ENCODE measurements at places on chromosomes 3 and 15. TPM values are rescaled to one million over a fixed set of nuclear protein-coding genes. Genes with fewer than 3 reads are reported as not detected.

The FOXP1 gene
- 118 TPM for total RNA-seq

The CADM2 gene
- 42.2 TPM for total RNA-seq

DNA sequence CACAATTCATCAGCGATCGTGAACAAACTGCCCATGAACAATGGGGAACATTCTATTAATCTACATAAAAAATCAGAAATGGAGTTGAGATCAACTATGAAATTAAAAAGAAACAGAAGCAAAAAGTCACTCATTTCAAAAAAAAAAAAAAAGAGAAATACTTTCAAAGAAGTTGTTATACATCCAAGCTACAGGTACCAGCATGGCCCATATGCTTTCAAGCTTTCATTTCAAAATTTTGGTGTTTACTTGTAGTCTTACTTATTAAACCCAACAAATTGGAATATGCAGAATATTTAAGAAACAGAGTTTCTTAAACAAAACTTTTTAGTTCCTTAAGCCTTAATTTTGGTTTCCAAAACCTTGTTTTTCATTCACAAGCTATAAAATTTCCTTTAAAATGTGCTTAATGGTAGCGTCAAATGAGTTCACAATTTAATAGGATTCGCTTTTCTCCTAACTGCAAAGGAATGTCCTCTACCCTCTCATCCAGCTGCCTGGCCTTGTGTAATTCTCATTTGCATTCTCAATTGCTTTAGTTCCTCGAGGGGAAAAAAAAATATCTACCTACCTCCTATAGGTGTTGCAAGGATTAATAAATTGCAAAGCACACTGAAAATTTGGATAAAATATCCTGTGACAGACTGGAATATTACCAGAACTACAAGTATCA lies 565.2 kb downstream of the ROBO1 start:
- no peak for DNase-seq

DNA sequence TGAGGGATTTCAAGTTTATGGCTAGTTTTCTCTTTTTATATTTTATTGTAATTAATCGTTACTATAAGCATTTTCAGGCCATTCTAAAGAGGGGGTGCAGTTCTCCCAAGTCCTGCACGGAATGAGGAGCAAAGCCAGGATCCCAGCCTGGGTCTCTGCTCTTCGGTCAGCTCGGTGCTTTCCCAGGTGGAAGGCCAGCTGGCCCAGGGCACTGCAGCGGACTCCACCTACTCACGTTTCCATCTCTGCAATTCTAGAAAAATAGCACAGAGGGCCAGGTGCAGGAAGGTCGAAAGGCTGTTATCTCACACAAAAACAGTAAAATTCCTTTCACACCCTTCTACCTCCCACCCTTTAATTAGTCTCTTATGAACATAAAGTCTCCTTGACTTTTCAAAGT lies 59.5 kb upstream of the HES1 start:
- no peak for DNase-seq

The ADCY5 gene
- total RNA-seq, result 29.5 TPM

The SIDT1 gene
- total RNA-seq, result 49.6 TPM

DNA sequence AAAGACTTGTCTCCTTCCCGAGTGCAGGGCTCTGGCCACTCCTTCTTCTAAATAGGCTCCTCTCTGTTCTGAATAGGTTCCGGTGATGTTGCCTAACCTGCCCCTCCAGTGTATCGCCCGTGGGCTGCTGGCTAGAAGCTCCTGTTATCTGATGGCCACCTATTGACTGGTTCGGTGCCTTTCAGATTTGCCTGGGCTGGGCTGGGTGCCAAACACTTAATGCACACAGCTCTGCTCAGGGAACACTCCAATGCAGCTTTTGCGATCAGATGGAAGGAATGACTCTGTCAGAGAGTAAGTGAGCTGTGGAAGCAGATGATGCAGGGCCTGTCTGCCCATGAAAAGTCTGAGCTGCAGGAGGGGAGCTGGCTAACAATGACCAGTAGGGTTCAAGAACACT lies 112.9 kb downstream of the CORO2B start:
- DNase-seq, result peak; percentile 83

The ADIPOQ gene
- under 0.01 TPM for total RNA-seq

GRCh38 chr15:45091576-45091975 lies 22.4 kb downstream of the DUOX2 start:
- no peak for DNase-seq

The SLC30A4 gene
- 11.3 TPM for total RNA-seq

GRCh38 chr15:64706011-64706911 lies 69.1 kb downstream of the RBPMS2 start:
- no peak for DNase-seq

- DNase-seq, result no peak
Measured at GRCh38 chr3:52277972-52278509, 408 bp downstream of the WDR82 start.

- DNase-seq, result no peak
Measured at GRCh38 chr3:149087208-149087607, 875 bp upstream of the HLTF start.

- no peak for DNase-seq
Measured at GRCh38 chr15:48472756-48473155, 141.5 kb downstream of the DUT start.

- peak; percentile 12 for DNase-seq
Measured at GRCh38 chr15:37289109-37289765, 188.9 kb upstream of the MEIS2 start.

DNA sequence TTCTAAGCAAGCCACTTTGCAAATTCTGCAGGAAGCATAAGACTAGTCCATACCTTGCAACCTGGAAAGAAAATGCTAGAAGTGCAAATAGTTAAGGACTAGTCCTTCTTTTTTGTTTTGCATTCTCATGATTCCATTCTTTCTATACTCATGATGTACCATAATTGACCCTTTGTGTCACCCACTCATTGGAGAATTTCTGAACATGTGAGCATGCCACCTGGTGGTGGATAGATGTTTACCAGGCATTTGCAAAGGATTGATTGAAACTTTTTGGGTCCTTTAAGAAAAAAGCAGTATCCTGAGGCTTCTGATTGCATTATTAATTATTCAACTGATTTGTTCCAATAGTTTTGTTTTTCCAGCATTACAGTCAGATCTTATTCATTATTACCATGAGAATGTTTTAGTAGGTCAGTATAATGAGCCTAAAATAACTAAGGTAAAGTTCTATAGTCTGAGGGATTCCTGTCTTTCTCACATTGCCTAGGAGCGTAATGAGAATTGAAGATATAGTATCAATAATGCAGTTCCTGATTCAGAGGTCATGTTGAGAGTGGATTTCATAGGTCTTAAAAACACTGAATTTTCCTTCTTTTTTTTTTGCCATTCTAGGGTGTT lies 20.2 kb upstream of the DIPK2A start:
- no peak for DNase-seq

- DNase-seq, result no peak
Measured at GRCh38 chr15:77505556-77505955, 84.9 kb downstream of the HMG20A start.

The ZNF80 gene
- not detected for total RNA-seq

DNA sequence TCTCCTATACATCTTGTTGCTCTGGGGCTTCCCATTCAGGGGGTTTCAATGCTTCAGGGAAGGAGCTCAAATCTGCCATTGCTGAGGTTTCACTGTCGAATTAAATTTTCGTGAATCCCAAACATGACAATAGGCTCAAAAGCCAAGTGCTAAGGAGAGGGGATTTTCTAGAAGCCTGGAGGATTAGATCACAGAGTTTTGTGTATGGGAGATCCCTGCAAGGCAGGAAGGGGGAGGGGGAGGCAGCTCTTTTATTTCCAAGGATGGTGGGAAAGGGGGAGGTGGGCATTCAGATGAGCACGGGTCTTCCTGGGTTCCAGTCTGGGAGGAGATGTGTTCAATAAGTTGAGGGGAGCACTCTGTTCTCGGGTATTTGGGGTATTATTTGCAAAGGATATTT lies 69.9 kb upstream of the DLG1 start:
- DNase-seq, result no peak

DNA sequence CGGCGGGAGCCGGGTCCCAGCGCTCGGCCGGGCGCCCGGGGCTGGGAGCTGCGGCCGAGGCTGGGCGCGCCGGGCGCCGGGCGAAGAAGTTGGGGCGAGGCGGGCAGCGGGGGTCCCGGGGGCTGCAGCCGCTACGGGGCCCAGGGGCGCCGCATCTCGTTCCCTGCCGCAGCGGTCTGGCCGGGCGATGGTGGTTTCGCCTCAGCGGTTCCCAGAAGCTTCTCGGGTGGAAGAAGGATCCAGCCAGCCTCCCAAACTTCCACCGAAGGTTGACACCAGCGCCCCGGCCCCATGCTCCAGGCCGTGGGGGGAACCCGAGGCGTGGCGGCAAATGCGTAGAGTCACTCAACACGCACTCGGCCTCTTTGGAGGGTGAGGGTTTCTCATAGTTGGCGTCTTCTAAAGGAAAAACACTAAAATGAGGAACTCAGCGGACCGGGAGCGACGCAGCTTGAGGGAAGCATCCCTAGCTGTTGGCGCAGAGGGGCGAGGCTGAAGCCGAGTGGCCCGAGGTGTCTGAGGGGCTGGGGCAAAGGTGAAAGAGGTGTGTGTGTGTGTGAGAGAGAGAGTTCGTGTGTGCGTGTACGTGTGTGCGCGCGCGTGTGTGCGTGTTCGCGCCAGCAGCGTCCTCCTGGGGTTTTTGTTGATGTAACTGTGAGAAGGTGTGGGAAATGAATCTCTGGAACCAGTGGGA lies 940 bp downstream of the BOC start:
- DNase-seq, result no peak

GRCh38 chr3:140296796-140297352 lies 361.9 kb downstream of the CLSTN2 start:
- DNase-seq, result no peak

DNA sequence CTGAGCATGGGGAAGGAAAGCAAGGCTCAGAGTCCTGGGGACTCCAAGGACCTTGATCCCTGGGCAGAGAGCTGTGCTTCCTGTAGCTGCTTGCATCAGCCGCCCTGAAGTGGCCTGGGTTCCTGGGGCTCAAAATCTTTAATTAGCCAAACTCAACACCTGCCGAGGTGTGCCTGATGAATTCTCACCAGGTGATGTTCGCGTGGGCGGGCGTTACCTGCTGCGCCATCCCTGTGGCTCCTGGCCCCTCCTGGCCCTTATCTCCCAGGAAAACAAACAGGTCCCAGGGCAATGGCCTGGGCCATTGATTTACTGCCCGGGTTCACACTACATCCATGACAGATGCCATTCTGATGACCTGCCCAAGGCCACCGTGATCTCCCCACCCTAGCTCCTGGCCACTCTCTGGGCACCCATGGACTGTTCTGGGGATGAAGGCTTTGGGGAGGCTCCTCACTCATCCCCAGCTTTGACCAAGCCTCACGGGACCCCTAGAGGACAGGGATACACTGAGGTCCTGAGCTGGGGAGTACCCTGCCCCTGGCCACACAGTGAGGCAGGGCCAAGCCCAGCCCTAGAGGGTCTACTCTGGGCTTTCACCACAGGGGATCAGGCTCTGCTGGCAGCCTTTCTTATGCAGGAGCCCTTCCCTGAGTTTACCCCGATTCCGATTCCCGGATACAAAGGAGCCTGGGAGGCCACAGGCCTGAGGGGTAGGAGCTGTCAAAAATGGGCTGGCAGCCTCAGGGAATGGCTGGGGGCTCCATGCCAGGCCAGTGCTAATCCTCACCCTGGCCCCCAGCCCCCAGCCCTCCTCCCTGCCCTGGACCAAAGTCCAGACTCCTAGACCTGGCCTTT lies 5.7 kb downstream of the SLC38A3 start:
- no peak for DNase-seq

The RETNLB gene
- total RNA-seq, result not detected

The PLS1 gene
- 3.8 TPM for total RNA-seq

The VGLL4 gene
- total RNA-seq, result 91.0 TPM

DNA sequence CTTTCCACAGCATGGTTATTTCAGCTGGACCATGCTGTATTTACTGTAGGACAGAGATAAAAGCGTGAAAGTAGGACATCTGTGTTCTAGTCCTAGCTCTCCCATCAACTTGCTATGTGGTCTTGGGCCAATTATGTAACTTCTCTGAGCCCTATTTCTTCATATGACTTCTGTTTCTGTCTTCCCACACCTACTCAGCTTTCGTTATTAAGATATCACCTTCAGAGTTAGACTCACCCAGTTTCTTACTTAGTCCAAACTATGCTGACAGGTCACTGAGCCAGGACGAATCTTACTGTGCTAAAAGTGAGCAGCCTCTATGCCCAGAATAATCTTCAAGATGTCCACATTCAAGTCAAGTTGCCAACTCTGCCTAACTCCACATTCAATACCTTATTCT lies 283.7 kb downstream of the IL5RA start:
- no peak for DNase-seq

GRCh38 chr3:125480656-125481374 lies 39.2 kb downstream of the SNX4 start:
- no peak for DNase-seq

The ALDH1A2 gene
- total RNA-seq, result 78.6 TPM

- DNase-seq, result no peak
Measured at GRCh38 chr15:23401627-23402026, 45.4 kb downstream of the GOLGA6L2 start.

DNA sequence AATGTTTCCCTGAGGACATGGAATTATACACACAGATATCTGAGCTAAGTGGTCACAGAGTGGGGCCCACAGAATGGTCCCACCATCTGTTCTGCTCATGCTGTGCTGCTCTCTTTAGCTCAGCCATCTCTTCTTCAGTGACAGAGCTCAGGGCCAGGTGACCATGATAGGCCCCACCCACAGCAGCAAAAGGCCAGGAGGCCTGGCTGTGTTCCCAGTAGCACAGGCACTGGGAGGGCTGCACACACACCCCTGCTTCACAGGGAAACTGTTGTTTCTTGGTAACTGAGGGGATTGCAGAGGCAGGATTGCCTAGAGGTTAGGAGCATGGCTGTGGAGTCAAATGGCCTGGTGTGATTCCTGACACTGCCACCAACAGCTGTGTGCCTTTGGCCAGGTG lies 4.8 kb upstream of the FBXW12 start:
- DNase-seq, result no peak

- no peak for DNase-seq
Measured at GRCh38 chr15:86178845-86179244, 99.2 kb downstream of the AGBL1 start.

GRCh38 chr3:49661281-49661680 lies 12.9 kb upstream of the APEH start:
- no peak for DNase-seq

The PP2D1 gene
- total RNA-seq, result not detected

The NXPE3 gene
- total RNA-seq, result 8.9 TPM

The CACNA2D2 gene
- 11.6 TPM for total RNA-seq

GRCh38 chr3:24047513-24047912 lies 102.4 kb downstream of the NR1D2 start:
- DNase-seq, result no peak

The CILP gene
- 0.94 TPM for total RNA-seq

The MASP1 gene
- 24.3 TPM for total RNA-seq

GRCh38 chr15:26562336-26562735 lies 210.5 kb downstream of the GABRB3 start:
- DNase-seq, result no peak

GRCh38 chr3:48180021-48180420 lies 8.2 kb downstream of the CDC25A start:
- no peak for DNase-seq

The GMNC gene
- 1.4 TPM for total RNA-seq

DNA sequence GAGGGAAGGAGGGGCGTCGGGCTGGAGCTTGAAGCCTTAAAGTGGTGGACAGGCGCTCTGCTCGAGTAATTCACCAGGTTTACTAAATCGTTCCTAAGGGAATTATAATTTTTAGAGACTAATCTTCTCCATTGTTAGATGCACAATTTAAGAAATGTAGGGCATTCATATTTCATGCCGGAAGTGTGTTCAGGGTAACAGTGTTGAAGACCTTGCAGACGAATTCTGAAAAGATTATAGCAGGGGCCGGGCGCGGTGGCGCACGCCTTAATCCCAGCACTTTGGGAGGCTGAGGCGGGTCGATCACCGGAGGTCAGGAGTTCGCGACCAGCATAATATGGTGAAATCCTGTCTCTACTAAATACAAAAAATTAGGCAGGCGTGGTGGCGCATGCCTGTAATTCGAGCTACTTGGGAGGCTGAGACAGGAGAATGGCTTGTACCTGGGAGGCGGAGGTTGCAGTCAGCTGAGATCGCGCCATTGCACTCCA lies 365 bp upstream of the GTF2A2 start:
- no peak for DNase-seq
